ENCODE measurements at places on chromosomes 1 and 21.
A peak's percentile ranks its signal among the peaks of the same experiment; 100 is the strongest.

DNA sequence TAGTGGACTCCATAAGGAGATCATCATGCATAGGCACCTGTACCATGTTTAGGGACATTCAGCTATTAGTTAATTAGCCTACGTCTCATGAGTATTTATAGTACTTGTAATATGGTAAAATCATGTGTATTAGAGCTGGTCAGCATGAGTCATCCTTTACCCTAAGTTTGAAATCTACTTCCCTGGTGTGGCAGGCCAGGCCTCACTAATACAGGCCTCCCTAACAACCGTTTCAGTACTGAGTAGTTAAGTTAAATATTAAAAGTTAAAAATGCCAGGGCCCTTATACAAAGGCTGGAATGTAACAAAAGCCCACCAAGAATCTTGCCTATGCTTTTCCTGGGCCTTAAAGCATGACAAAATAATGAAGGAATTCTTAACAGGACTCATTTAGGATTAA lies 356.3 kb upstream of the DPYD start:
- no peak for DNase-seq

GRCh38 chr1:206004826-206005225 lies 1.6 kb upstream of the RAB7B start:
- DNase-seq, result no peak

- no peak for DNase-seq
These were observed 2.2 kb upstream of the KCNA3 start for GRCh38 chr1:110676970-110677369.

DNA sequence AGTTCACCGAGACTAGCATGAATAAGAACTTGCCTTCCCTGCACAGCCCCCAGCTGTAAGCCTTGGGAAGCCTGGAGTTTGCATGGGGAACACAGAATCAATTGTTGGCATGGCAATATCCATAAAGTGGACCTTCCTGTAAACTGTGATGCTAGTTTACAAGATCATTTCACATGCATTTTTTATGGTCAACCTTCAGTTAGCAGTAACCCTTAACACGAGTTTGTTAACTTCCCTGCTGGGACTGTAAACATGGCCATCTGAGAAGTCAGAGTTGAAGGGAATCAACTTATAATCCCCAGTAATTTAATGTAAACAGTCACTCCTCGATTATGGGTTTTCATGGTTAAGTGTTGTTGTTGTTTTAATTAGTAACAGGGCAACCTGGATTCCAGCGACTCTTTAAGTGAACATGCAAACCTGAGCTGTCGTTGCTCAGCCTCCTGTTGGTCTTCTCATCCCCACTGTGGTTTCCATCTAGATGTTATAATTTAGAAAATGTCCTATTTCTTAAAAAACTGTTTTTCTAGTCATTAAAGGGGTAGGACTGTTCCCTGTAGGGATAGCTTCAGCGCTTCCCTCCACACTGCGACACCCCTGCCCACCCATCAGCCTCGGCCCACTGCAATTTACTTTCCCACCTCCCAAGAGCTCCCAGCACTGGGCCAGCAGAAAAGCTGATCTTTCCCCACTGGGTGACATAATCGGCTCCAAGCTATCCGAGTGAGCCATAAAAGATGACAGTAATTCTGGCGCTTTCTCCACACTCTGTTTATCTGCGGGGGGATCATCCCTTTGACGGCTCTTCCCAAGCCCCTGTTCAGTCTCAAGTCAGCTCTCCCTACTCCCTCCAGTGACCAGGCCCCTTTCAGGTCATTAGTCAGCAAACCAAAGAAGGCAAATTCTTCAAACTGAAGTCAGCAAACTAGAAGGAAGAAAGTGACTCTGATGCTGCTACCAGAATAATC lies 107.6 kb upstream of the IPO9 start:
- no peak for DNase-seq

DNA sequence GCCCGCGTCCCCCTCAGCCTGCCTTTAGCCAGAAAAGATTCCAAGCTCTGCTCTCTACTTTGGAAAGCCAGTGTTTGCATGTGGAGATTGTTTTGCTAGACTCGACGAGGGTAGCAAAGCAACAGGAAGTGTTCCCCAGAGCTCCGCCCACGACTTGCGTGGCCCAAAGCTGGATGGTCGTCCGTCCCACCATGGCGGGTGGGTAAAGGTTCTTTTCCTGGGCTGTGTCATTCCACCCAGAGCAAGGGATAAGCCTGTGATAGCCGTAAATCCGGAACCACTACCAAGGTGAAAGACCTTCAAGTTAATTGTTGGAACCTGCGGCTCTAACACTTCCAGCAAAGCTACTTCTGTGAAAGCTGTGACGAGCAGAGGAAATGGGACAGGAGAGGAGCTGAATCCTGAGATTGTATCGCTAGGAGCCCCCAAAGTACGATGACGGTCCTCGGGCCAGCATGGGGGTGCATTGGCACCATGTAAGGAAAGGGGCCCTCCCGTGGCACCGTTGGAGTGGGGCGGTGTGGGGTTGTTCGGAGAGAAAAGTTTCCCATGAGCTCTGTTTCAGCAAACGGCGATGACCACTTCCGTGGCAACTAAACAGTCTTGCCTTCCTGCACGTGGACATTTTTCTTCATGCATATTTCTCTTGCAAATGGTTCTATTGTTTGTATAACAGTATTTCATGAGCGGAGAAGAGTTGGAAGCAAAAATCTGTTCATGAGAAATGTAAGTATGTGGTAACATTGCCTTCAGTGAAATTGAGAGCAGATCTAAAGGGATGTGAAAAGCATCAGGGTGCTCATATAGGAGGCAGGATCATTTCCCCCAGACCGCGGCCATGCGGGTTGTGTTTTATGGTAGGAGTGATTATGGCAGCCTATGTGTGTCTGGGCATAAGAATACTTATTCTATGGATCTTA lies 8.4 kb downstream of the MX2 start:
- DNase-seq, result no peak

DNA sequence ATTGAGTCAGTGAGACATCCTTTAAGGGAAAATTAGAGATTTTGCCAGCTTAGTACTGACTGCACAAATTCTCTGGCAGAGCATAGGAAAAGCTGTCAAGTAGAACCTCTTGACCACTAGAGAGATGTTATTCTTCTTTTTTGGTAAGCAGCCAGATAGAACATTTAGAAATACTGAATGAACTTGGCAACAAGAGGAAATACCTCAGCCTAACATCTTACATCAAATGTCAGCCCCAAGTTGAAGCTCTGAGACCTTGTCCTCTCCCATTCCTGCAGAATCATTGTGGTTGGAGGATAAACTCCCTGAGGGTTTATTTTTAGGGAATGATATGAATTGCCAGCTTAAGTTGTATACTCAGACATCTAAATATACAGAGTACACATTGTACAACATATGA lies 53.5 kb downstream of the MIGA1 start:
- DNase-seq, result no peak

DNA sequence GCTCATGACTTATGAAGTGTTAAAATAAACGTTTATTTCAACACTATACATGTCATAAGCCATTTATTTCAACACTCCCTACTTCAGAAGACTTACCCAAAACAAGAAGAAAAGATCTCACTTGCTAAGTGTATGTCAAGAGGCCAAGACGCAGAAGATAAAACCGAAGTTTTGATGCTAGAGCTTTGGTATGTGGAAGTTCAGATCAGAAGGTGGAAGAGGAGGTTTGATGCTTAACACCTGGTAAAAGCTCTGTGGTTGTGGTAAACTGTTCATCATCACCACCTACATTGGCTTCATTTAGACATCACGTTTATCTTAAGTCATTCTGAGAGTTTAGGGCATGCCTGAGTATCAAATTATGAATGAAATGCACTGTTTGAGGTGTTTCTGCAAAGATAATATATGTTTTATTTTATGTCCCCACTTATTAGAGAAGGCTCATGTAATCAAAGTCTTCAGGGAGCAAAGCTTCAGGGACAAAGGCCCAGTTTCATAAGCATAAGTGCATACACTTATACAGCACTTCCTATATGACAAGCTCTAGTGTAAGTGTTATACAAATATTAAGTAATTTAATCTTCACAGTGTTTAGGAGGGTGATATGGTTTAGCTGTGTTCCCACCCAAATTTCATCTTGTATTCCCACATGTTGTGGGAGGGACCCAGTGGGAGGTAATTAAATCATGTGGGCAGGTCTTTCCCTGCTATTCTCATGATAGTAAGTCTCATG lies 533.3 kb downstream of the PTBP2 start:
- DNase-seq, result no peak

GRCh38 chr1:3454811-3455618 lies 550 bp downstream of the ARHGEF16 start:
- no peak for DNase-seq

DNA sequence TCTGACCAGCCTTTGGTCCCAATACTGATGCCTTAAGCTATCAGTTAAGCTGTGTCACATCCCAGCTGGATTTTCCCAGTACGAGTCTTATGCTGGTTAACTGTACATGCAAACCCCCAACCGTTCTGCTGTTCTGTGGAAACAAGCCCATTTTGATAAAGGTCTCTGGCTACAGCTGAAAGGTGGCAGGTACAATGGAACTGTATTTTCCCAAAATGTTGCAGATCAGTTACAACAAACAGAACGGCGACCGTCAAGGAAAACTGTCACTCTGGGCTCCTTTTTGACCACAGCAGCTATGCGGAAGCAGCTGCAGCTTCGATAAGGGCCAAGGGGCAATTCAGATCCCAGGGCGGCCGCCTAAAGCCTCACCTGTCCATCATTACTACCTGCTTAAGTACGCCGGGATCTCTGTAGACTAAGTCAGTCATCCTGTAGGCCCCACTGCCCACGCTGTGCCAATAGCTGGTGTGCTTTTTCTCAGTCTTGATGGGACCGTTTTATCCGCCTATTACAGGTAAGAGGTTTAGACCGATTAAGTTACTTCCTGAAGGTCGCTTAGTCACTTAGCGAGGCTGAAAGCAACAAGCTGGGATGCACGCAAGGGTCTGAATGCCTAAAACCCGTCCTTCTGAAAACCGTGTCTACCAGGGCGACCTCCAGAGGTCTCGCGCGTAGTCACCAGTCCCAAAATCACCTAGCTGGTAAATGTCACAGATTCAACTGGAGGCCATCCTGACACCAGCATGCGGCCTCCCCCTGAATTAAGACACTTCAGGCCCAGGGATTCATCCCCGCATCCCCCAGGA lies 11.1 kb upstream of the RAB42 start:
- DNase-seq, result peak; percentile 33

GRCh38 chr1:115854005-115854404 lies 13.1 kb upstream of the NHLH2 start:
- DNase-seq, result no peak

- DNase-seq, result no peak
These were observed 14.3 kb upstream of the KCNA10 start for GRCh38 chr1:110533230-110533629.

DNA sequence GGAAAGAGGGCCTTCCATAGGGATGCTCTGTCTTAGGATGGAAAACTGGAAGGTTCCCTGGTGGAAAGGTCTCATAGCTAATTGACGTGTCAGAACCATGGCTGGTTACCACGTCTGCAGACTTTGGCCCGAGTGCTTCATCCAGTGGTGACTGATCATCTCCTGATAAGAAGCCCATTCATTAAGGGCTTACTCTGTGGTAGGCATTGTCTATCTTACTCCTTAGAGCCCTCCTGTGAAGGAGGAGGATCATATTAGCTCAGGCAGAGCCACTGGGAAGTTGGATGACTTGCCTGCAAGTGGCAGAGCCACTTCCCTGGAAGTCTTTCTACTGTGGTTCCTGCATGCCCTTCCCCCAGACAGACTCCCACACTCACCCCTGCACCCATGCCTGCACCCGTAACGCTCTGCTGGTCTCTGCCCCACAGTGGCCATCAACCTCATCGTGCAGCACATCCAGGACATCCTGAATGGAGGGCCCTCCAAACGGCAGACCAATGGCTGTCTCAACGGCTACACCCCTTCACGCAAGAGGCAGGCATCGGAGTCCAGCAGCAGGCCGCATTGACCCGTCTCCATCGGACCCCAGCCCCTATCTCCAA lies 79.9 kb downstream of the UCK2 start:
- no peak for DNase-seq

- DNase-seq, result no peak
These were observed 24.6 kb downstream of the IER5 start for GRCh38 chr1:181113059-181113641.

- no peak for DNase-seq
These were observed 170.7 kb upstream of the IRF2BP2 start for GRCh38 chr1:234780531-234781162.

- no peak for DNase-seq
These were observed 9.3 kb downstream of the ZNF281 start for GRCh38 chr1:200400556-200400955.

DNA sequence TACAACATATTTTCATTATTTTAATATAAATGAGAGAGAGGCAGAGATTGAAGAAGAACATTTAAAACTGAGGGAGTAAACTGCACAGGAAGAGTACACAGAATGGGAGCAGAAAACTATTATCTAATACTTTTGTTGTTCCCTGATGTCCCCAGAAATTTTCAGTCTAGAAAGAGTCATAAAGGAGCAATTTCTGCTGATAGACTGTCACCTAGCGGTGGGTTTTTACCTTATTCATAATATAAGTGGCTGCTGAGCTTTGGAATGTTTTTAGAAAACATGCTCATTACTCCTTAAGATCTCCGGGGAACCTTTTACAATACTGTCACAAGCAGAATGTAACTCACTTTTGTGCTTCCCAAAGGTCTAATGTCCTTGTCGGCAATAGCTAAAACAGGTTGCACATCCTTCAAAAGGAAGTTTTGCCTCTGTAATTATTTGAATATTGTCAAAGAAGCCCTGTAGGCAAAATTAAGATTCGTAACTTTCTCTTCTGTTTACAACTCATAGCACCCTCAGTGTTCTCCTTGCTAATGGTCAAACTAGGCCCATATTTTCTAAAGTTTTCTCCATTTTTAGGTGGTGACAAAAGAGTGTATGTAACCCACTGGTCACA lies 4.9 kb upstream of the NPL start:
- no peak for DNase-seq

GRCh38 chr1:66445492-66446181 lies 88.3 kb upstream of the SGIP1 start:
- DNase-seq, result peak; percentile 17

DNA sequence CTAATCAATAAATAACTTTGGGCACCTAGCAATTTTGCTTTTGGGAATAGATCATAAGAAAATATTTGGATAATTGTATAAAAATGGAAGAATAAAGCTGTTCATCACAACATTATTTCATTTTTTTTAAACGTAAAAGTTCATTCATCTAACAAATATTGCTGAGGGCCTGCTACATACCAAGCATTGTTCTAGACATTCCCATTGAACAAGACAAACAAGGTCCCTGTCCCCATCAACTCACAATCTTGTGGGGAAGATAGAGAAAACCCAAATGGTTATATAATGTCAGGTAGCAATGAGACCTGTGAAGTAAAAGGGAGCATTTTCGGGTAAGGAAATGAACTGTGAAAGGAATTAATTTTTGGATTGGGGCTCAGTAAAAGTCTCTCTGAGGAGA lies 54.0 kb upstream of the BEND5 start:
- no peak for DNase-seq

DNA sequence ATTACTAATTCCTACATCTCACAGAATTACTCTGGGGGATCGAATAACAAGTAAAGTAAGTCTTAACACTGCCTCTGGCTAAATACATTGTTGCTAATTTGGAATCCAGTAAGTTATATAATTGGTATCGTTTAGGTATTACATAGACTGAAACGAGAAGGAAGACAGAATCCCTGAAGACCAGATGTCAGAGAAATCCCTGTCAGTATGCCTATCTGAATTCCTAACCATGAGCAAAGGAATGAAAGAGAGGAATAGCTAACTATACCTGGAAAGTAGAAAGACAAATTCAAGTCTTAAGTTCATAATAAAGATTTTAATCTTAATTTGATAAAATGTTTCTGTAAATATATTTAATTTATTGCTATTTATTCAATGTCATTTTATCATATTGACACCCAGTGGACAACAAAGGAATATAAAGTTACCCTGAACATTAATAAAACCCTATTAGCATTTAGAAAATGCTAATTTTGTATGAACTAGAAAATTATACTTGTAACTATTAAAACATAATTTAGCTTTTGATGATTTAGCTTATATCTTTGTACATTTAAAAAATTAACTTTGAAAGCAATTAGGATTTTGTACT lies 11.4 kb downstream of the DEPDC1 start:
- DNase-seq, result no peak

Measured in stimulated activated CD4-positive, alpha-beta T cell treated with anti-CD3 and anti-CD28 coated beads, Interleukin-1b, Interleukin-23, amount 100 ng/mL, for 1 hour (primary cell).